ENCODE measurements at places on chromosomes 13 and 19. TPM values are rescaled to one million over a fixed set of nuclear protein-coding genes. Genes with fewer than 3 reads are reported as not detected.

Gene ZNF112
- total RNA-seq, result 2.5 TPM

Gene SELENOV
- 15.4 TPM for total RNA-seq

DNA sequence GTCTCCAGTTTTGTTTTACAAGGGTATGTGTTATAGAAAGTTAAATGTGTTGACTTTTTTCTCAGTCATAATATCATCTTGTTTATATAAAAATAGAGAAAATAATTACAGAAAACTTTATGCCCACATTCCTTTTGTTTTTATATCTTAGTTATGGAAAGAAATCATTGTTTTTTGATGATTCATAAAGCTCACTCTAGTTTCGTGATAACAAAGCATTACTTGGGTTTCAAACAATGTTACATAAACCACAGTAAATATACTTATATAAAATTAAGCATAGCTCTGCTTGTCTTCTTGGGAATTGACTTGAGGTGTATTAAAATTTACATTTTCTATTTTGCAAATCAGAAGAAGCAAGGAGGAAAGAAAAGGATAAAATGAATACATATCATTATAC is 111.8 kb downstream of the SGCG start:
- no peak for DNase-seq

- no peak for DNase-seq
These were observed 59.7 kb upstream of the TMTC4 start for GRCh38 chr13:100734194-100734720.

GRCh38 chr13:114043421-114044053 is 69.7 kb upstream of the C13orf46 start:
- DNase-seq, result no peak

Gene DACT3
- 1.8 TPM for total RNA-seq

GRCh38 chr19:8020681-8021080 is 15.2 kb upstream of the ELAVL1 start:
- DNase-seq, result no peak

Gene LIM2
- not detected for total RNA-seq

DNA sequence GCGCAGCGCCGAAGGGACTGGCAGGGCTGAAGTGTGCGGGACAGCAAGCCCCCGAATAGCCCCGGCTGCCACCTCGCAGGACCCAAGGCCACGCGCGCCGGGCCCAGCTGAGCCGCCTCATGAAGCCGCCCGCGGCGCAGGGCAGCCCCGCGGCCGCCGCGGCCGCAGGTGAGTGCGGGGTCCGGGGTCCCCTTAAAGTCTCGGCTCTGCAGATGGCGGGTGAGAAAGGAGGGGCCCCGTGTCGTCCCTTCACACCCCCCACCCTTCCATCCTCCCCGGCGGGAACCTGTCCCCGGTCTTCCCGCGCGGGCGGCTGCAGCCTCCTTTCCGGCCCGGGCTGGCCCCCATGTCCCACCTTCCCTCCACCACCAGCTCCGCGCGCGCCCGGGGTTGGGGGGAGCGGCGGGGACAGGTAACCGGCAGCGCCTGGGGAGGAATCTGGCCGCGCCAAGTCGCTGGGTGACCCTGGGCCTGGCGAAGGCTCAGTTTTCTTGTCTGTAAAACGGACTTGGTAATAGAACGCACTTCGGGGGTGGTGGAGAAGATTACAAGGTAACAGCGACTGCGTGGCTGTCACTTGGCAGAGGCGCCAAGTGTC is 338 bp downstream of the RGCC start:
- DNase-seq, result peak; percentile 31

GRCh38 chr19:40223135-40223822 is 3.2 kb downstream of the CCNP start:
- peak; percentile 93 for DNase-seq

Gene MADCAM1
- 3.9 TPM for total RNA-seq

Gene IGFL3
- not detected for total RNA-seq

- DNase-seq, result no peak
These were observed 2494.2 kb upstream of the PCDH20 start for GRCh38 chr13:63909726-63910375.

Gene NUP58
- total RNA-seq, result 60.3 TPM

Measured in WTC11 (cell line).